ENCODE measurements at places on chromosomes 6 and 20.

DNA sequence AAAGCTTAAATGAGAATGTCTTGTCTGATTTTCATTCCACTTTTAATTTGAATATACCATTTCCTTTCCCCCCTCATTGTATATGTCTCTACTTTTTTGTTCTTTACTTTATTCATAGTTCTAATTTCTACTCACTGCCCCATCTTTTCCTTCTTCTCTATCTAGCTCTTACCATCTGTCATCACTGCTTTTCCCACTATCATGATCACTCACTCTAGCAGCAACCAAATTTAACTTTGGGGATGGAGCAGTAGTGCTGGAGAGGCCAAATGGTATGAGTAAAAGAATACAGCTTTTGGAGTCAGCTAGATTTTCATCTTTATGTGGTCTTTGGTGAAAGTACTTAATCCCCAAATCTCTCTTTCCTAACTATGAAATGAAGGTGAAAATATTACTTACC lies 25.5 kb downstream of the QKI start:
- DNase-seq = no peak

DNA sequence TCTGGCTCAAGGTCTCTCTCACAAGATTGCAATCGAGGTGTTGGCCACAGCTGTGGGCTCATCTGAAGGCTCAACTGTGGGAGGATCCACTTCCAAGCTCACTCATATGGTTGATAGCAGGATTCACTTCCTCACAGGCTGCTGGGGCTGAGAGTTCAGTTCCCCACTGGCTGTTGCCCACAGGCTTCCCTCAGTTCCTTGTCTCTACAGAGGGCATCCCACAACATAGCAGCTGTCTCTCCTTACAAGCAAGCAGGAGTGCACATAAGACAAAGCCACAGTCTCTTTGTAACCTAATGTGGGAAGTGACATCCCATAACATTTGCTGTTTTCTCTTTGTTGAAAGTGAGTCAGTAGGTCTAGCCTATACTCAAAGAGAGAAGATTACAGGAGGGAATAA lies 14.0 kb downstream of the SPATS1 start:
- no peak for DNase-seq

DNA sequence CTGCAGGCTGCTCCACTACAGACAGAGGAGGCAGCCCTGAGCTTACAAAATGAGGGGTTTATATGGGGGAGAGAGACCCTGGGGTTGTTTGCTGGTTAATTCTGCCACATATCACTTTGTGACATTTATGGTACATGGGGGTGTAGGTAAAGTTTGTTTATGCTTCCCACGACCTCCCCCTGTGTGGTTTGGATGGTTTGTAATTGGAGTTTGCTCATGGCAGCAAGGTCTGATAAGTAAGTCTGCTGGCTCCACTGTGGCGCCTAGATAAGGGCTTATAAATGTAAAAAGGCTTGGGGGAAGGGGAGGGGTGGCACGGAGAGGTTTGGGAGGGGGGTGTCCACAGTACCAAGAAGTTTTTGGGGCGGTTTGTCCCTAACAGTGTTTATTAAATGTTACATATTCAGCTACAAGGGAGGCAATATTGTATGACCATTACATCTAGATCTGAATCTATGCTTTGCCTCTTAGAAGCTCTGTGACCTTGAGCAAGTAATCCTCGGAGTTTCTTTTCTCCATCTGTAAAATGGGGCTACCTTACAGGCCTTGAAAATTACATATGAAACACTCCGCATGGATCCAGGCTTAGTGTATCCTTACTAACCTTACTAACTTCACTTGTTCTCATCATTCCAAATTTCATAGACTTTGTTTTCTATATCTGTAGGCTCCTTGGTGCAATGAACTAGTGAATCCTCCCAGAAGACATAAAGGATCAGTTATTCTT lies 204.8 kb upstream of the NOX3 start:
- DNase-seq = no peak

- no peak for DNase-seq
Measured at GRCh38 chr20:31716818-31717477, 5.7 kb downstream of the BCL2L1 start.

DNA sequence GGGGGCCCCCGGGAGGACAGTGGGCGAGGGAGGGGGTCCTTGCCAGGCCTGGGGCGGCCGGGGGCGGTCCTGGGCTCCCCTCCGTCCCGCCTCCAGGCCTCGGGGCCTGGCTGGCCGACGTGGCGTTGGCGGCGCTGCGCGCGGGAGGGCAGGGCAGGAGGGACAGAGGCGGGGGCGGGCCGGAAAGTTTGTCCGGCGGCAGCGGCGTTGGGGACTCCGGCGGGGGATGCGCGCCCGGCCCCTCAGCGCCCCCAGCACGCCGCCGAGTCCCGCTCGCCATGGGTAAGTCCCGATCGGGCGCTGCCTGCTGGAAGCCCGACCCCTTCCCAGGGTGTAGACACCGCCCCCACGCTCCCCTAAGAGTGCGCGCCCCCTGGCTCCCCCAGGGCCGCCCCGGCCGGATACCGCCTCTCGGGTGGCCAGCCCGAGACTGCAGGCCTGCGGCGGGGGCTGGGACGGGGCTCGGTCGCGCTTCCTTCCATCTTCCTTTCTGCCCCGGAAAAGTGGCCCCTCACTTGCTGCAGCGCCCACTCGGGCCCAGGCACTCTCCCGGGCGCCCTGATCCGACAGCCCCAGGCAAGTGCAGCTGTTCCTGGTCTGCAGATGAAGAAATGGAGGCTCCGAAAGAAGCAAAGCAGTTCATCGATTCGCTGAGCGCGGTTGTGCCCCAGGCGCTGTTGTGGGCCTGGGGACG lies at the start of gene SLC2A10:
Gene SLC2A10 (plus strand): TSS at position 191 of the 694 bp plus-strand sequence. CDS start 88 bp downstream, at position 279.
- no peak for DNase-seq

DNA sequence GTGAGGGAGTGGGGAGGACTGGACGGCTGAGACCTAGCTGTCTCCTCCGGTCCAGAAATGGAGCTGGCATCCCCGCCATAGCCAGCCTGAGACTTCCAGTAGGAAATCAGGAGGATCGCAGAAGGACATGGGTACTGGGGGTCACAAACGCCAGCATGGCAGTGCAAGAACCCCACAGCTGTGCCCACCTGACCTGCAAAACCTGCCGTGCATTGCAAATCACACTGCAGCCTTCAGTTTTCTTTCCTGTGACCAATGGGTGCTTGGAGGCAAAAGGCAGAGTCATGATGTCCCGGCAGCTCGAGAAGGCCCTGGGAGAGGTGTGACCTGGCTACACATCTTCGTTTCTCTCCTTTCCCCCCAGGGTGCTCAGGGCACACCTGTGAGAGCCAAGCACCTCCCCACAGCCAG lies 23.3 kb upstream of the PHACTR3 start:
- no peak for DNase-seq

- peak; percentile 52 for DNase-seq
Measured at GRCh38 chr6:44221291-44221960, 2.0 kb upstream of the SLC29A1 start.

DNA sequence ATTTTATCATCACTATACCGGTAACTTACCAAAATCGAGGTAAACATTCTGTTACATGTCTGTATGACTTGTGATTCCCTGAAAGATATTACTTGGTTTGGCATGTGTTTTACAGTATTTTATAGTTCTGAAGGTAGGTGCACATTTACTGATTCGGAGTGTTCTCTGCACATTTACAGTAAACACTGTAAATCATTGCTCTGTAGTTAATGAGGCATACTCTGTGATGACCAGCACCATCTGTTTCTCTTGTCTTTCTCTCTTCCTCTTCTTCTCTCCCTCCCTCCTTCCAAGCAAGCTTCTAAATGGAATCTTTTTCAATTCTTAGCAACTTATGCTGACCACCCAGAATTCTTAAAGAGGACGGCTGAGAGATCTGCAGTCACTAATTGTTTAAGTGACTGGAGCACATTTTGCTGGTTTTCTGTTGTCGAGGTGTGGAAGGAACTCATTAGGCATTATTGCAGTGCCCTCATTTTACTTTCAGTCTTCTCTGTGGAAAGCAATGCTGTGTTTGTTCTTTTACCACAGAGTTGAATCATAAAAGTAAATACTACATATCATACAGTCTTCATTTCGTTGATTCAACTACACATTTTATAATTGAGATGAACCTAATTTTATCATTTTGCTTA lies 126.5 kb downstream of the UTRN start:
- no peak for DNase-seq

DNA sequence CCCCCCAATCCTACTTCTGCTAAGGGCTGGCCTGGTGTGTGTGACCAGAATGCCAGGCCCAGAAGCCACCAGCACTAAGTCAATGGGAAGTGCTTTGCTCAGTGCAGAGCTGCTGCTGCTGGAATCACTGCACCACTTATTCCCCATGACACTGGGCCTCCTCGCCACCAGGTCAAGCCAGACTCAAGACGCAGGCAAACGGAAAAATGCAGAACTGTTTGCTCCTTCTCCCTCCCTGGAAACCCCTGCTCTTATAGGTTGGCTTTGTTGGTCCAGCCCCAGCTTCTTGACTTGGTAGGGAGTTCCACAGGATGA lies 121.9 kb downstream of the PHACTR3 start:
- no peak for DNase-seq

DNA sequence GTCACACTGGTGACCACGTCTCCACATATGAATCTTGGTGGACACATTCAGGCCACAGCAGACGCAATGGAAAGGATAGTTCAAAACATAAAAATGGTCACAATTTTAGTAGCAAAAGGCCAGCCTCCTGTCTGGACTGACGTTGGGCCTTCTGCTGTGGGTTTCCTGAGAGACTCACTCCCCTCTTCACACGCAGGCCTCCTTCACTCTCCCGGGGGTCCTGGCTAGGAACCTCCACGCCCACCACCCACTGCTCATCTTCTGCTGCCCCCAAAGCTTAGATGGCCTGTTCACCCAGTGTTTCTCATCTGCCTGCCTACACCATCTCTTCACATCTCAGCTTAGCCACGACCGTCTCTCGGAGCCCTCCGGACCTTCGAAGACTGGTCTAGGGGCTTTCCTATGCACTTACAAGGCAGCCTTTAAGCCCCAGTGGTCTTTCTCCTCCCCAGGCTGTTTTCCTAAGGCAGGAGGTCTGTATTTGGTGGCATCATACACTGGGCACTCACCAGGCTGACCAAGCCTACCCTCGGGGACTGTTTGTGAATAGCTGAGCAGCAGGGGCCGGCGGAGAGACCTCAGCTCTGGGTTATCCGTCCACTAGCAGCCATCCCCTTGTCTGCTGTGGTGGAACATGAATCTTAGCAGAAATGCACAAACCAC lies 46.6 kb upstream of the AFDN start:
- DNase-seq = no peak

GRCh38 chr6:71489736-71490135 lies 201.1 kb downstream of the OGFRL1 start:
- DNase-seq = no peak

DNA sequence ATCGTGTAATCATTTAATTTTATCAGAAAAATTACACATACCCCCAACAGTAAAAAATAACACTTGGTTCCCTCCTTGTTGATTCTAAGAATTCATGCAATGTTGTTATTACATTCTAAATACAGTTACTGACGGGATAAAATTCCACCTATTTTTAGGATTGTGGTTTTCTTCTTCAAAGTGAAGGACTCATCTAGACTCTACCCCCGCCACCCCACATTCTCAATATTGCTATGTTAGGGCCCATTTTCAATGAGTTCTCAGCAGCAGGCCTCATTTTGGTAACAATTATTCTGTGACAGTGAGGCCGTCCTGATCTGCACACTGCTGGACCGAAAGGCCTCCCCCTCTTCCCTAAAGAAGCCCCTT lies 43.5 kb downstream of the PREX1 start:
- no peak for DNase-seq
